ENCODE measurements at places on chromosomes 13 and 19.

- DNase-seq = no peak
Observed at GRCh38 chr19:47494211-47494547, 10.2 kb upstream of the KPTN start.

- DNase-seq = no peak
Observed at GRCh38 chr13:98686270-98686669, 66.2 kb downstream of the SLC15A1 start.

DNA sequence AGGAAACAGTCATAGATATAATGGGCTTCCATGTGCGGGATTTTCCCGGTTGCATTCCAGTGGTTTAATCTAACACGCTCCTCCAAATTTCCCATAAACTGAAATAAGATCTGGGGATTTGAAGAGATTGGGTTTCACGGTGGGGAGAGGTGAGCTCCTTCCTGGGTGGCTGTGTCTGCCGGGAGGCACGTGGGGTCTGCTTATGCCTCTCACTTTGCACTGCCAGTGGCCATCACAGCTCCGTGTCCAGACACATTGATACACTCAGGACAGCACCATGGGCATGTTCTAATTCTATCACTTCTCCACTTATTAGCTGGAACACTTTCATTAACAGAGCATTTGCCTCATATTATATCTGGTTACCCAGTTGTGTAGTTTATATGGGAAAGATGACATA, 73.4 kb downstream of the SOX1 start:
- no peak for DNase-seq

DNA sequence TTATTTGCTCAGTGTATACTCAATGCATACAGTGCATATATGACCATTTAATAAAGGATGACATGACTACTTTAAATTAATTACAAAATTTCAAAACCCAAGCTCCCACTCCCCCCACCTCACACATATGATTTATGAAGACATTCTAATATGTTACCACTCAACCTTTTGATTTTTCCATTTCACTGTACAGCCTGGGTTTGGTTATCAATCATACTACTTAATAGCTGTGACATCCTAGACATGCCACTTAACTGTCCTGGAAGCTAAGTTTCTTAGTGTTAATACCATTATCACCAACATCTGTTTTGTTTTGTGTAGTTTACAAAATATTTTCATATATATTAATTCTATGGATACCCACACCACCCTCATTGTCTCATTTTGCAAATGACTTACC, 42.2 kb downstream of the UBL3 start:
- DNase-seq = no peak

DNA sequence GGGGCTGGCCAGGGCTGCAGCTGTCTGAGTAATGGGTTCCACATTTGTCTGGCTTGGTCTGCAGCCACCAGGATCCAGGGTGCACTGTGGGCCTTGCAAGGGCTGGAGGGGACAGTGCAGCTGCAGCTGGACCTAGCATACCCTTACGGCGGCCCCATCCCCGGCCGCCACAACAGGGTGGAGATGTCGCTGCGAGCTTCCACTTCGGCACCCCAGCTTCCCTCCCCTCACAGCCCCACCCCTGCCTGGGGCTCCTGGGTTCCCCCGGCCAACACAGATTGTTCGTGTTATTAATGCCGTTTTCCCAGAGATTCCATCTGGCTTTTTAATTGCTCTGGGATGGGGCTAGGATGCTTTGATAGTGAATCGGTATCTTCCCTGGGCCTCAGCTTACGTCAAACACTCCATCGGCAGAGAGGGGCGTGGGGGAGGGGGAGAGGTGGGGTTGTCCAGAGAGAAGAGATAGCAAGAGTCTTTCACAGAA, 5.8 kb downstream of the CEBPA start:
- DNase-seq = no peak

DNA sequence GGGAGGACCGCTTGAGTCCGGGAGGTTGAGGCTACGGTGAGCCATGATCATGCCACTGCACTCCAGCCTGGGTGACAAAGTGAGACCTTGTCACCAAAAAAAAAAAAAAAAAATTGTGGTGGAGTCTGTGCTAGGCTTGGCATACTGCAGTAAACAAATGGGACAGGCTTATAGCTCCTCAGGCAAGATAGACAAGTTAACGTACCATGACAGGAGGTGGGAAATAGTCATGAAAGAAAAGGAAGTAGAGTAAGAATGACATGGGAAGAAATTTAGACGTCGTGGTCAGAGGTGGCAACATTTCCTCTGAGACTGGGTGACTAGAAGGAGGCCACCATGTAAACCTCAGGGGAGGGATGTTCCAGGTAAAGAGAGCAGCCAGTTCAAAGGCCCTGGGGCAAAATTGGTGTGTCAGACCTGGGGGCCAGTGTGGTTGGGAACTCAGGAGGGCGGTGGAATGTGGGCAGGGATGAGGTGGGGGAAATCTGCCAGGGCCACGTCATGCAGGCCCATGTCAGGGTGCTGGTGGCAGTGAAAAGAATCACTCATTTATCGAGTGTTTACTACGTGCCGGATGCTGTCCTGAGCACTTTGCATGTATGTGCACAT, 5.6 kb downstream of the SNRPA start:
- no peak for DNase-seq

DNA sequence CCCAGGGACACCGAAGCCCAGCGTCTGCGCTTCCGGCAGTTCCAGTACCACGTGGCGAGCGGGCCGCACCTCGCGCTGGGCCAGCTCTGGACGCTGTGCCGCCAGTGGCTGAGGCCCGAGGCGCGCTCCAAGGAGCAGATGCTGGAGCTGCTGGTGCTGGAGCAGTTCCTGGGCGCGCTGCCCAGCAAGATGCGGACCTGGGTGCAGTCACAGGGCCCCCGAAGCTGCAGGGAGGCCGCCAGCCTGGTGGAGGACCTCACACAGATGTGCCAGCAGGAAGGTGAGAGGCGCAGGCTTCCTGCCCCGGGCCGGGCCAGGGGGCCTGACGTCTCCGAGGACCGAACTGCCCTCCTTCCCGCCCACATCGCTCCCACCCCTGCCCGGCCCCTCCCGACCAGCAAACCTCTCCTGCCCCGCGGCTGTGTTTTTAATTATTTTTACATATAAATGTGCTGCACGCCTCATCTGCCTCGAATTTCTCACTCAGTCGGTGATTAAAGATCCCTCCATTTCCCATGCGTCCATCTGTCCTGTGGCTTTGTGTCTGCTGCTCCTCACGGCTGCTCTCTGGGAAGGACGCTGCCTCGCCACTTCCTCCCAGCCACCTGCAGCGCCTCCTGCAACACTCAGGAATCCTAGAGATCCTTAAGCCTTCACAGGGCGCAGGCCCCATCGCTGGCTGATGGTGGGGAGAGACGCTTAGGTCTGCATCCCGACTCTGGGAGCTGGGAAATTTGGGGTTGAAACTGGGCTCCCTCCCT, 4.3 kb downstream of the ZSCAN1 start:
- no peak for DNase-seq

DNA sequence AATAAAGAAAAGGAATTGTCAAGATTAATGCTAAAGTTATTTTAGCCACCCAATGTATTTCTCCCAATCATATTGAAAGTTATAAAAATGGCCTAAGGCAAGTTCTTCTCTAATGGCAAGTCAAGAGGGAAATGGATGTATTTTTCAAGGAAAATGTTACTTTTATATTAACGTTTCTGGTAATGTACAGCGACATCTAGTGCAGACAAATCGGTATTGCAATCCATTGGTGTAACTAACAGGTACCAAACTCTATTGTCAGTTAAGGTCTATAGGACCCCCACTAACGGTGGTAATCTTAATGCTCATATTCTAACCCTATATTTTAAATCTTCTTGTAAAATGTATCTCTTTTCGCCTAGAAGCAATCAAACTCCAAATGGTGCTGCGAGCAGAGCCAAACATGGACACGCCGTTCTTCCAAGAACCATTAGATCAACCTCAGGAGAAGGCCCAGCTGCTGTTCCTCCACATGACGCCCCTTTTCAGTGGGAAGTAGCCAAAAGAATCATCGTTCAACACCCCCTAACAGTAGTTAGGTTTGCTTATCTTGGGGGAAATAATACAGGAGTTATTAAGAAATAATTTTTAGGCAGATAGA, 98.5 kb upstream of the PABPC3 start:
- peak; percentile 83 for DNase-seq

- DNase-seq = no peak
Observed at GRCh38 chr19:51123802-51124201, 904 bp upstream of the SIGLEC9 start.

DNA sequence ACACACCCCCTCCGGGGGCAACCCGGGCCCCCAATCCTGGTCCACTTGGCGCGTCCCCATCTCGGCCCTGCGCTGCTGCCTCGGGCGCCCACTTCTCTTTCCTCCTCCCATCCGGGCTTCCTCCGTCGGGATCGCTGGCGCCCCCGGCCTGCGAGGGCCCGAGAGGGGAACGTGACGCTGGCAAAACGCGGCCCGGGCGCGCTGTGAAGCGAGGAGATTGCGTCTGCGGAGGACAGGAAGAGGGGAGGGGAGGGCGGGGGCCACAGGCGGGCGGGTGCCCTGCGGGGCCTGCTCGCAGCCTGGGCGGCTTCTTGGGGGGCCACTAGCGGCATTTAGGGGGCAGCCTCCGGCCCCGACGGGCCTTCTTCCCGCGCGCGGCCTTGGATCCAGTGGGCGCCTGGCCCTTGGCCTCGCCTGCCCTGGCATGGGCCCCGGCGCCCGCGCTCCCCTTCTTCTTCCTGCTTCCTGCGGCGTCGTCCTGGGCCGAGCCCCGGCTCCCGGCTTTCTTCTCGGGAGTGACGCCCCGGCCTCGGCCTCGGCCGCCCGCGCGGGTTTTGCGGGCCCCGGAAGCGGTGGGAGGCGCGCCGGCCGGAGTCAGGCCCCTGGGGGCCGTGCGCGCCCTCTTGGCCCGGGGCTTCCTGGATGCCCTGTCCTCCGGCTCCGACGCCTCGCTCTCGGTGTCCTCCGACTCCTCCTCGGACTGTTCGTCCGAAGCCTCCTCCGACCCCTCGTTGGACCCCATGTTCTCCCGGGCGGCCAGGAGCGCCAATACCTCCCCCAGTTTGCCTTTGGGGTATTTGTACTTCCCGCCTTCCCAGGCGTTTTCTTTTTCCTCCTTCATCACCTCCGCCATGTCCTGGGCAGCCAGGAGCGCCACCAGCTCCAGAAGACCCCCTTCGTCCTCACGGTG, 2.2 kb downstream of the PNMA8B start:
- no peak for DNase-seq
